ENCODE measurements at places on chromosomes 5 and 9.
A peak's percentile ranks its signal among the peaks of the same experiment; 100 is the strongest.

DNA sequence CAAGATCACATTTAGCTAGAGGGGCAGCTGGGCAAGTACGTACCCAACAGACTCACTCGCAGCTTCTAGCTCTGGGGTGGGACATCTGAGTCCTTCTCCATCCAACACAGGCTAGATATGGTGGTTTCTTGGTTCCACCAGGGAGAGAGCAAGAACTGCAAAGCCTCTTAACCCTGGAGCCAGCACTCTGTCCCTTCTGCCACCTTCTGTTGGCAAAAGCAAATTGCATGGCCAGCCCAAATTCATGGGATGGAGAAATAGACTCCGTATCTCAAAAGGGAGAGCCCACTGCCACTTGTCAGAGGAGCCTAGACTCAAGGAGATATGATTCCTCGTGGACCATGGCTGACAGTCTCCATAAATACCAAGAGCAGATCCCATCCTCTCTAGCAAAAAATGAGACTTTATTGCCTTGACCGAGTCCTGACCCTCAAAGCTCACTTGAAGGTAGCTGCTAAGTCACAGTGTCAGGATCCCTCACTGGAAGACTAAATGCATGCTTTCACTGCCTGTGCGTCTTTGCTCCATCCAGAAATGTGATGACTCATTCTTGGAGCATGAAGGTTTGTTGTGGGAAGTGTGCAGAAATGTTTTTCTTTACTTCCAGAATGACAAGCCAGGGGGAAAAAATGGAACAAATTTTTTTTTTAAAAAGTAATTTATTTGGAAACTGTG lies 28.8 kb upstream of the ROR2 start:
- no peak for DNase-seq

DNA sequence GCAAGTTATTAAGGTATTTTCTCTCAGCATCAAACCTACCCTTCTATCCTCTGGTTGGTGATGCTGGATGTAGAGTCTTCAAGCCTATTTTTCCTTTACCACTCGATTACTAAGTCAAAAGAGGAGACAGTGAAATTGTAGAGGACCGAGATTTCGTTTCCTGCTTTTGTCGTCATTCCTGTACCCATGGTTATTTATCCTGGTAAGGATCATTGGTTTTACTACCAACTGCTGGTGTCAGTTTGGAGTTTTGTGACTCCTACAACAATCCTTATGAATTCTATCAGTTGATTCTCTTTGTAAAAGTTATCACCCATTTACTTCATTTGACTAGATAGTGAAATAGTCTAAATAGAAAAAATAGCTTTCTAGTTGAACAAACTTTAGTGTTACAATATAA lies 2028.2 kb upstream of the ACO1 start:
- no peak for DNase-seq

- DNase-seq = no peak
Measured at GRCh38 chr9:132562306-132562573, 20.2 kb upstream of the BARHL1 start.

- no peak for DNase-seq
Measured at GRCh38 chr9:116450378-116451139, 236.5 kb upstream of the TRIM32 start.

GRCh38 chr9:124412228-124412575 lies 3.0 kb downstream of the PSMB7 start:
- DNase-seq = no peak

GRCh38 chr9:91047529-91047928 lies 245.9 kb downstream of the SYK start:
- DNase-seq = peak; percentile 58
